Activated CD4-positive, CD25-positive, alpha-beta regulatory T cell (primary cell): ENCODE measurements at places on chromosomes 2 and 18.

GRCh38 chr2:88760819-88761598 is 69.5 kb downstream of the RPIA start:
- DNase-seq: no peak

DNA sequence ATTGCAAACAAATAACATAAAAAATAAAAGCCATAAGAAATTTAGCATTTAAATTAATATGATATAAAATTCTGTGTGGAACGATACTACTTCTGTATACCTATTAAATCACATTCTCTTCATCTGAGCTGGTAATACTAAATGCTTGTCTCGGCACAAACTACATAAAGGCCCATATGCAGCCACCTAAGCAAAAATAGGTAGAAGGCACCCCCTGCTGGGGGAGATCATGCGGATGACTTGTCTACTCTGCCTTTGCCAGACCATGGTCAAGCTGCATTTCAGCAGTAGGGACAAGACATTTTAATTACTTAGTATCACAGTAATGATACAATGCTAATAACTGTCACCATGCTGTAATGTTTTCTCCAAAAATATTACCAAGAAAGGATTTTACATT is 108.0 kb downstream of the CDH19 start:
- no peak for DNase-seq

DNA sequence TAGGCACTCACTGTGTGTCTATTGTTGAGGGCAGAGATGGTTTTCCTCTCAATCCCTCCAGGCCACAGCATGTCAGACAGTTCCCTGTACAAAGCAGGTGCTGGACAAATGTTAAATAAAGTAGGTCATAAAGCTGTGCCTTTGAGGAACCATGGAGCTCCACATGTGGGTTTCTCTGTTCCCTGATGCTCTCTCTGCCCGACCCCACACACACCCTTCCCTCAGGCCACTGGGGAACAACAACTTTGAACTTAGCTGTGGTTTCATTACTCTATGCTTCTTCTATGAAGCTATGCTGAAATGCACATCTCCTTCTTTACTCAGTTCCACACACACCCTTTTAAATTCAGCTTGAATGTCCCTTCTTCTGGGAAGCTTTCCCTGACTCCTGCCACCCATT is 415.3 kb downstream of the HRH4 start:
- no peak for DNase-seq

- no peak for DNase-seq
Measured at GRCh38 chr2:202643012-202643858, 8.5 kb downstream of the FAM117B start.

- DNase-seq: no peak
Measured at GRCh38 chr2:123366239-123366837, 658.7 kb upstream of the CNTNAP5 start.
